GM13976 (cell line): ENCODE measurements at places on chromosomes 2 and 18.

DNA sequence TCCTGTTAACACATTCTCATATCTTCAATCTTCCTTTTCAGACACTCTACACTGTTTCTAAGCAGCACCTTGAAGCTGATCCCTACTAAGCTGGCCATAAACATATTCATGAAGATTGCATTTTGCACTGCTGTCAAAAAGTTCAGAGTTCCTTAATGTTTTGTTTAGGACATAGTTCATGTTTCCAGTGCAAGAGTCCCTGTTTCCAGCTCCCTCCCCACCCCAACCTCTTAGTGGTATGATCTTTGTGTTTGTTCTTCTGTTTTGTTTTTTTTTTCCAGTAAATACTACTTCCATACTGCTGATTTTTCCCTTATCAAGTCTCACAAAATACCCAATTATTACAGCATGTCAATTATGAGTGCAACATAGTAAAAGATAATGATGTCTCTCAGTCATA lies 4.1 kb upstream of the SLC40A1 start:
- no peak for DNase-seq

- no peak for DNase-seq
Observed at GRCh38 chr2:40434731-40435271, 17.1 kb downstream of the SLC8A1 start.

GRCh38 chr2:233075966-233076339 lies 15.8 kb downstream of the INPP5D start:
- peak; percentile 54 for DNase-seq

DNA sequence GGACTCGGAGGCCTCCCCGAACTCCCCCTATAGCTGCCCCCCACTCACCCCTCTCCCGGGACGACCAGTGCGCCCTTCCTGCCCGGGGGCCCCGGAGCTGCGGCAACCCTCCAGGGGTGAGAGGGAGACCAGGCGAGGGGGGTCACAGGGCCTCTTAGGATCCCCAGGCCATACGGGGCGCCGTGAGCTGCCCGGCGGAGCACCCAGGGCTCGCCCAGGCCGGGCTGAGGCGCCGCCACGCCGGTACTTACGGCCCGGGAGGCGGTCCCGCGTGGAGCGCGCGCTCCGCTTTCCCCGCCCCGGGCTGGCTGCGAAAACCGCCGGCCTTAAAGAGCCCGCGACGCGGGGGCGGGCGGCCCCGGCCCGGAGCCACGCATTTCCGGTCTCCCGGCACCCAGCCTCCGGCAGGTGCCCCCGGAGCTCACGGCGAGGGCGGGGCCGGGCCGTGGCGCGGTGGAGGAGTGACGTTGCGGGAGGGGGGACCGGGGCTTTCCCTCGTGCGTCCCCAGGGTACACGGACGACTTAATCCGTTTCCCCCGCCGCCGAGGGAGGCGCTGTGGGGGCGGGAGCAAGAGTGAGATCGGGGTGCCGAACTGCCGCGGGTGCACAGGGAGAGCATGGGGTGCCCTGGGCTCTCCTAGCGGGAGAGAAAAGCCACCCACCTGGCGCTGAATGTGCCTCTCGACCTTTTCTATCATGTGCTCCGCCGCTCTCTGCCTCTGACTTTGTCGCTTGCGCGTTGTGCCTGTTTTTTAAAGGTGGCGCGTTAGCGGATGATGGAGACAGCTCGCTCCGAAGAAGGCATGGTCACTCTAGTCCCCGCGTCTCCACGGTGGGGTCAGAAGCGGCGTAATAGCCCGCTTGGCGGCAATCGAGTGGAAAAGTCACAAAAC lies at the start of gene METTL21A:
METTL21A (minus strand) TSS at position 381 of the 894 bp plus-strand sequence. CDS start 1,019 bp downstream, outside the sequence.
- DNase-seq = peak; percentile 98

DNA sequence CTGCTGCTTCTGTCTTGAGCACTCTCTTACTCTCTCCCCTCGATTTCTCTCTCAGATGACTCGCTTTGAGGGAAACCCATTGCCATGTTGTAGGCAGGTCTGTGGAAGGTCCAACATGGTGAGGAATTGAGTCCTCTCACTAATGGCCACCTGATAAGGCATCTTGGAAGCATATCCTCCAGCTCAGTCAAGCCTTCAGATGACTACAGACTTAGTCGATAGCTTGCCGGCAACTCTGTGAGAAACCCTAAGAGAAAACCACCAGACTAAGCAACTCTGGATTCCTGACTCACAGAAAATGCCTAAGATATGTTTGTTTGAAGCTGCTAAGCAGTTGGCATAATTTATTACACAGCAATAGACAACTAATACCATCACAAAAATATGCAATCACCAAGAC lies 51.2 kb downstream of the WDR75 start:
- no peak for DNase-seq

DNA sequence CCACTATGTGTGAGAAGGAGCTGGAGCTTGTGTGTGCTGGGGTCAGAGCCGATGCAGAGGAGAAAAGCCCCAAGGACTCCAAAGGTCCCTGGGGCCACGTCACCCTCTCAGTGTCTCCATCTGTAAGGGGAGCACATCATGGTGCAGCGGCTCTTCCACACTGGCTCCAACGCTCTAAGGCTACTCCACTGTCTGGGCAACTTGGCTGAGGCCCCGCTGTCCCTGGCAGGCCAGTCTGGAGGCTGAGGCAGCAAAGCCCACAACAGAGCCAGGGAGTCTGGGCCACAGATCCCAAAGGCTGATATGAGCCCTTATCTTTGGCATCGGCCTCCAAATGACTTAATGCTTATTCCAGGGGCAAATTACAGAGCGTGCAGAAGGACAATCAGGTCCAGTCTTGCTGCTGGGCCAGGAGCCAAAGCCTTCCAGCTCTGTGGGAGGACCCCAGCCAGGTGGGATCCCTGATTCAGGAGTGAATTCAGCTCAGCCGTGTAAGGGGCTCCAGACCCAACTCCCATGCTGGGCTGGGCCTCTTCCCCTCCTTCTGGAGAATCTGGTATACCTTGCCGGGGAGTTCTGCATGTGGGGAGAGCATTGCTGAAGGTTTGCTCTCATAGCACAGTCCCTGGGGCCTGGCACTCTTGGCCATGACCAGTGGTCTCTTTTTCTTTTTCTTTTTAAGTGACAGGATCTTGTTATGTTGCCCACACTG lies 1.8 kb upstream of the DUSP2 start:
- no peak for DNase-seq

DNA sequence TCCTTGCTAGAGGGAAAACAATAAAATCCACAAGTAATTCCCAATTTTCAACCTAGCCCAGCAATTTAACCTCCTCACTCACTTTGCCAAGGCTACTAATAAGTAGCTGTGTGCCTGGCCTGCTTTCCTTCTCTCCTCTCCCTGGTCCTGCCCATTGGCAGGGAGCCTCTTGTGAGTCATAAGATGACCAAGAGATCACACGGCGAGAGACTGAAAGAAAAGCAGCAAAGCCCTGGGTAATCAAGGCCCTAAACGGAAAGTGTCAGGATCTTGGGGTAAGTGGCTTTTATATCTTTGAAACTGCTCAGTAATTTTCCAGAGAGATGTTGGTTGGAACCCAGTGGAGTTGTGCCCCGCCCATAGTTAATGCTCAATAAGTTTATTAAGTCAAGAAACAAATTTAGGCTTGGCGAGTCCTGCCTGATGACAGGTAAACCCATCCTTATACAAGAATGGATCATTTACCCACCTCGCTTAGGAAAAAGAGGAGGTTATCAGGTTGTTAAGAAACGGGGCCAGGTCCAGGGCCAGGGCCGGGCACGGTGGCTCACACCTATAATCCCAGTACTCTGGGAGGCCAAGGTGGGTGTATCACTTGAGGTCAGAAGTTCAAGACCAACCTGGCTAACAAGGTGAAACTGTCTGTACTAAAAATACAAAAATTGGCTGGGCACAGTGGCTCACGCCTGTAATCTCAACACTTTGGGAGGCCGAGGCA lies 10.0 kb upstream of the ADAM17 start:
- no peak for DNase-seq

DNA sequence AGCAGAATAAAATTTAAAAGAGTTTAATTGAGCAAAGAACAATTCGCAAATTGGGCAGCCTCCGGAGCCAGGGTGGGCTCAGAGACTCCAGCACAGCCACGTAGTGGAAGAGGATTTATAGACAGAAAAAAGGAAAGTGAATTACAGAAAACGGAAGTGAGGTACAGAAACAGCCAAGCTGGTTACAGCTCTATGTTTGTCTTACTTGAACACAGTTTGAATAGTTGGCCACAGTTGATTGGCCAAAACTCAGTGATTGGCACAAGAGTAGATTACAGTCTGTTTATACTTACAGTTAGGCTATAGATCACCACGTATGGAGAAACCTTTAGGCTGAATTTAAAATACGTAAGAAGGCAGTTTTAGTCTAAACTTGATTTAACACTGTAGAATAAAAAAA lies 78.8 kb upstream of the NEDD4L start:
- no peak for DNase-seq

DNA sequence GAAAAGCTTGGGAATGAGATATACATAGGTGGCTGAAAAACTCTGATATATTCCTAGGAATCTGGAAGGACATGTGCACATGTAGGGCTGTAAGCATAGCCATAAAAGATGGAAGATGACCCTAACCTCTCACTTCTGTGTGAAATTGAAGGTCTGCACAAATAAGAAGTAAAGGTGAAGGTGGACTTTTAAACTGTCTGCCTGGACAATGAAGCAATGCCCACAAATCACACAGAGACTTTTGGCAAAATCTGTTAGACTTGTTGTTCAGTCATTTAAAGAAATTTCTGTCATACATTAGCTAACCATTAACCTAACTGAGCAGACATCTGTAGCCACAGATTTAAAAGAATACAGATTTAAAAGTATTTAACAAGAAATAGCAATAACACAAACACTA lies 65.3 kb upstream of the CCDC178 start:
- DNase-seq = no peak

DNA sequence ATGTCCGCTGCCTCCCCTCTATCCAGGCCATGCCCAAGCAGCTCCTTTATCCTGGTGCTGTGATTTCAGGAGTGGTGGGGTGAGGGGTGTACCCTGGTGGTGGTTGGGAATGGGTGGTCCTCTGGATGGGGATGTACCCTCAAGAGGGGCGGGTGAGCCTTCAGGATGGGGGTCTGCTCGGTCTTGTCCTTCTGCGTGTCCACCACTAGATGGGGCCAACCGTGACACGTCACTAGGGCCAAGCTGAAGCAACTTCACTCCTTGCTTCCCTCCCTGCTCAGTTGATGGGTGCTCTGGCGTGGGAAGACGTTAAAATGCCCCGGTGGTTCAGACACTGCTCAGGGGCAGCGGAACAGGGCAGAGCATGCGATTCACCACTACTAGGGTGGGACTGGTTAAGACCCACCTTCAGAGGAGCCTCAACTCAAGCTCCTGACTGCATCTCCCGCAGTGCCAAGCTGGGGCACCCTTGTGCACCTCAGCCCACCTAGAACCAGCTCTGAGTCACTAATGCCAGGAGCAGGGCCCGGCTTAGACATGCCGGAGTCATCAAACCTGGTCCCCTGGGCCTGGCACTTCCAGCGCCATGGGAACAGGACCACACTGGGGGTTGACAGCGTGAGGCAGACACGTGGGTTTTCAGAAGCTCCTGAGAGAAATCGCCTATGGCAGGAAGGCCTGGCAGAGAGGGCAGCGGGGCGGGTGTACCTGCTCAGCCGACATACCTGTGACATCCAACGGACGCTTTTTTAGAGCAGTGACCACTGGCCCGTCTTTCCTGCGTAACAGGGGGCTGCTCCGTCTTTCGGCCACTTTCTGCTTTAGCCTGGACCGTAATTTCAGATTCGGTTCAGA lies 256.7 kb downstream of the HDAC4 start:
- peak; percentile 73 for DNase-seq

DNA sequence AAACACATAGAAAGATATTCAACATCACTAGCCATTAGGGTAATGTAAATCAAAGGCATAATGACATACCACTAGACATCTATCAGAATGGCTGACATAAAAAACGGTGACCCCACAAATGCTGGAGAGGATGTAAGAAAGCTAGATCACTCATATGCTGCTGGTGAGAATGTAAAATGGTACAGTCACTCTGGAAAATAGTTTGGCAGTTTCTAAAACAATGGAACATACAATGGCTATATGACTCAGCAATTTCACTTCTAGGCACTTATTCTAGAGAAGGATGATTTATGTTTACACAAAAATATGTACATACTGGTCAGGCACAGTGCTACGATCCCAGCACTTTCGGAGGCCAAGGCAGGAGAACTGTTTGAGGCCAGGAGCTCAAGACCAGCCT lies 87.3 kb downstream of the COLEC12 start:
- DNase-seq = no peak

DNA sequence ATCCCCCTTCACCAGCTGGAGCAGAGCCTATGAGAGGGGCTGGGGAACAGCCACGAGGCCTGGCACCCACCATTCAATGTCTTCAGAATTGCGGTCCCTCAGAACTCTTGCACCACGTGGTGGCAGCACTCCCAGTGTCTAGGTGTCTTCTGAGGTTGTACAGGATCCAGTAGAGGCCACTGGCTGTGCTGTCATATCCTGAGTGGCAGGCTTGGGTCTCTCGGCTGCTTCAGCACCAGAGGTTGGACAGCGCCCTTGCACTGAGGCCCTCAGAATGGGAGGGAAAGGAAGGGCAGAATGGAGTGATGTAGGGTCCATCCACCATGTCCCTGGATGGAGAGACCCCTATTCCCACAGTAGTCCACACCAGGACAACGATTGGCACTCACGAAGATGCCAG lies 112.0 kb upstream of the TEKT4 start:
- no peak for DNase-seq

DNA sequence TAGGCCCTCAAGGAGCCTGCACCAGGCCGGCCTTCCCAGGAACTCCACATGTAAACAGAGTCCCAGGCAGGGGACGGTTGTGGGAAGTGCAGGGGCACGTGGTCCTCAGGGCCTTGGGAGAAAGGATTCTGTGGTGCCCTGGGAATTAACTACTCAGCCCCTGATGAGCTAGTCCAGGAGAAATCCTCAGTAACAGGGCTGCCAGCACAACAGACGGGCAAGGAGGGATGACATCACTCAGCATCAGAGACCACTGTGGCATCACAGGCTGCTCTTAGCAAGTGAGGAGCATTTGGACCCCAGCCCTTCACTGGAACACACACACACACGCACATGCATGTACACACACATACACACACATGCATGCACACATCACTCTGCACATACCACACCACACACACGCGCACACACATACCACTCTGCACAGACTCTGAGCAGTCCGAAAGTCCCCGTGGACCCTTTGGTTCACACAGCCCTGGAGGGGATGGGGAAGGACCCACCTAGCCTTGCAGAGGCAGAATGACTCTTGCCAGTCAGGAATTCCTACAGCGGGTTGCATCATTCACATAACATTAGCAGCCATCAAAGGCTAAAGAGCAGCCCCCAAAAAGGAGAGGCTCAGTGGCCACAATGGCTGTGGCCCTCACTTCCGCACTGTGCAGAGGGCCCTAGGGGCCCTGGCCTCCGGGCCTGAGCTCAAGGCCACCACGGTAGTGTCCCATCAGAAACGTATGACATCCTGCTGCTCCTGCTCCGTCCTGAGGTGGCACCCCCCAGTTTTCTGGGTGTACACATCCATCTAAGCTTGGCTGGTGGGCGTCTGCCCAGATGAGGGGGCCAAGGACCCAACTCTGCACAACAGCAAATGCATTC lies 1.9 kb upstream of the NMUR1 start:
- DNase-seq = no peak

- no peak for DNase-seq
Observed at GRCh38 chr18:1906421-1906820, 664.9 kb downstream of the METTL4 start.

DNA sequence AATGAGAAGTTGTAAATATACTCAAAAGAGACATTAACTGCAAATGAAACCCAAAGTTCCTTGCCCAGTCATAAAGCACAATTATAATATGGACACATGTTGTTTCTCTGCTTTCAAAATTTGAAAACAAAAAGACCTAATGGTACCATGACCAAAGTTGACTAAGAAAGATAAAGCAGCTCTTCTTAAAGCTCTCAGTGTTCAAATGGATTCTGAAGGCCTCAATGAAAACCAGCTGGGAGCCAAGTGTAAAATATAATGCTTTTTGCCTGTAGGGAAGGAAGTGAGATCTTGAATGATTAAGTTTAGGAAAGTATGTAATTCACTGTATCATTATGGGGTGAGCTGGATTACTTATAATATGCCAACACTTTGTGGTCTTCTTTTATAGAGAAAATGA lies 178.6 kb downstream of the SATB2 start:
- DNase-seq = no peak
